AG09309 (cell line): ENCODE measurements at places on chromosomes 3 and 15.

- no peak for DNase-seq
These were observed 46.8 kb upstream of the NSMCE3 start for GRCh38 chr15:29316422-29316821.

DNA sequence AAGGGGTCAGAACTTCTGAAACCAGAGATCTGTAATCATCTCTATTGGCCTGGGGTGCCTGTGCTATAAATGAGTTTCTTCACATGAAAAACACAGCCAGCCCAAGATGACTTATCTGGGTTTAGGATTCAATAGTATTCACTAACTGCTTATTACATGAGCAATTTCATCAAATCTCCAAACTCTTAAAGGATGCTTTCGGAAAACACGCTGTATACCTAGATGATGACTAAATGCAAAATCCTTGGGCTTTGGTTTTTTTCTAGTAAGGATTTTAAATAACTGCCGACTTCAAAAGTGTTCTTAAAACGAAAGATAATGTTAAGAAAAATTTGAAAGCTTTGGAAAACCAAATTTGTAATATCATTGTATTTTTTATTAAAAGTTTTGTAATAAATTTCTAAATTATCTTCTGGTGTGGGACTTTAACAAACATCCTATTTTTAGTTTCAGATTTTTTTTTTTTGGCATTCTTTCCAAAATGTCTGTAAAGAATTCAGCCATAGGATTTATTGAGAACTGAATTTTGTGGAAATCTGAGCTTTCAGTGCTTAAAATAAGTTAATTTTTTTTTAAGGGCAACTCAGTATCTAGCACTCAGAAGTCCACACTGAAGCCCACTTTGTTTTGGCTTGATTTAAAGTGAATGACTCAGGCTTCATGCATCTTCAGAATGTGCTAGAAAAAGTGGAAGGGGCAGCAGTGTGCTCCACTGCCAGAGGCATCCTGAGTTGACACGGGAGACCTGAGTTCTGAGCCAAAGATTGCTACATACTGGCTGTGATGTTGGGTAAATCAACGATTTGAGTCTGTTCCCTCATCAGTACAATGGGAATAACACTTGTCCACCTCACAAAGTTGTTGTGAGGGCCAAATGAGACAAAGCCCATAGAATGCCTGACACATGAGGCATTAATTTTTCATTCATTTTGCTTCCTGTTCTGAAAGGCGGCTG, 18.7 kb downstream of the TMEM43 start:
- peak; percentile 87 for DNase-seq

DNA sequence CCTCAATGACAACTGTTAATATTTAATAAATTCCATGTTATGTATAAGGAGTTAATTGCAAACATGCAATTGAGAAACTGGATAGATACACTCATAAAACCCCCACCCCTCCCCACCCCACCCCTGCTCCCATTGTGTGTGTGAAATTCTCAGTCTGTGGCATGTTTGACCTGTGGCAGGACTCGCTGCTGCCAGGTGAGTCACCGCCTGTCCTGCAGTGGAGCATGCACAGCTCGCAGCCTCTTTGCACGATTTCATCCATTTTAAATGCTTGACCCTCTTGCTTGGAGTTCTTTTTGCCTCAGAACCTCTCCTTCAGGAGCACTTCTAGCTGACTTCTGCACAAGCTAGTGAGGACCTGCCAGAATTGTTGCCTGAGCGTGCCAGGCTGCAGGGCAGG, 5.3 kb upstream of the APEH start:
- no peak for DNase-seq

- DNase-seq, result no peak
These were observed 188.9 kb upstream of the MEIS2 start for GRCh38 chr15:37289109-37289765.

- DNase-seq, result no peak
These were observed 2.7 kb downstream of the RBM6 start for GRCh38 chr3:49942651-49943050.

- no peak for DNase-seq
These were observed 12.5 kb upstream of the CSPG4 start for GRCh38 chr15:75725006-75725718.

GRCh38 chr3:56810577-56811545, 9.1 kb upstream of the ARHGEF3 start:
- DNase-seq, result no peak

DNA sequence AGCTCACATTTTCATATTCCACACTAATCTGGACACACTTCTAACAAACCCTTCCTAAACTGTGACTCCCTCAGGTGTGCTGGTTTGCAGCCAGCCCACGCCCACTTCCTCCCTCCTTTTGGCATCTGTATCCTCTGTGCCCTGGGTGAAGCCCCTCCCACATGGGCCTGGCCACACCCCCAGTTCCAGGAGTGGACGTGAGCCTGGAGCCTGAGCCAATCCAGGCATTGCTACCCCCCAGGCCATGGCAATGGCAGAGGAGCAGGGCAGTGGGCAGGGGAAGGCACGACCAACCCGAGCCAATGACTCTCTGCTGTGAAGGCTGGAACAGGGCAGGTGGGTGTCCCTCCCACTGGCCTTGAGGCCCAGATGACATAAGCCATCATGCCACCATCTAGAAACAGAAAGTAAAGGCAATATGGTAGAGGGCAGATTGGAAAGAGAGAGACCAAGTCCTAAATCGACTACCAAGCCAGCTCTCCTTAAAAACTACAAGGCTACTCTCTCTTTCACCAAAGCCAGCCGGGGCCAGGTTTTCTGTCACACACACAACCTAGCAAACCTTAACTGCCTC, 18.6 kb downstream of the FAM174B start:
- DNase-seq, result no peak

GRCh38 chr3:154552338-154552737, 122.3 kb upstream of the GPR149 start:
- DNase-seq, result no peak

- DNase-seq, result no peak
These were observed 523.4 kb downstream of the CADM2 start for GRCh38 chr3:85482213-85482490.

GRCh38 chr15:87713475-87713879, 543.1 kb downstream of the NTRK3 start:
- no peak for DNase-seq

- DNase-seq, result no peak
These were observed 11.9 kb downstream of the WDR72 start for GRCh38 chr15:53747501-53748068.

- peak; percentile 23 for DNase-seq
These were observed 187.9 kb downstream of the OPA1 start for GRCh38 chr3:193780810-193781478.

- no peak for DNase-seq
These were observed 153.8 kb upstream of the TSC22D2 start for GRCh38 chr3:150254309-150254708.

DNA sequence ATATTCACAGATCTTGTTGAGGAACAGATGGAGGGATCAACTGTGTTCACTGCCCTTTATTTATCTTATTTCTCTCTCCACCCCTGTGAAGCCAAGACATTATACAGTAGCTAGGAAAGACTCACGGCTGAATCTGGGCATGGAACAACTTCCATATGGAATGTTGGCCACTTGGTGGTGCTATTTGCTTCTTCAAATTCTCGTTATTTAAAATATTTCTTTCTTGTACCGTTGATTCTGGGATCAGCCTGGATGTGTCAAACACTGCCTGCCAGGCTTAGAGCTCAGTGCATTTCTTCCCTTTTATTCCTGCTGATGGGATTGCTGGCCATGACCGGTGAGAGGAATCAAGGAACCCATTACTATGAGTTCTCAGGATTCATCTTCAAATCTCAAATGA, 17.5 kb upstream of the GASK1A start:
- peak; percentile 14 for DNase-seq

GRCh38 chr3:162960269-162960668, 1463.7 kb downstream of the OTOL1 start:
- no peak for DNase-seq

GRCh38 chr3:10450494-10451440, 54.6 kb downstream of the ATP2B2 start:
- no peak for DNase-seq

DNA sequence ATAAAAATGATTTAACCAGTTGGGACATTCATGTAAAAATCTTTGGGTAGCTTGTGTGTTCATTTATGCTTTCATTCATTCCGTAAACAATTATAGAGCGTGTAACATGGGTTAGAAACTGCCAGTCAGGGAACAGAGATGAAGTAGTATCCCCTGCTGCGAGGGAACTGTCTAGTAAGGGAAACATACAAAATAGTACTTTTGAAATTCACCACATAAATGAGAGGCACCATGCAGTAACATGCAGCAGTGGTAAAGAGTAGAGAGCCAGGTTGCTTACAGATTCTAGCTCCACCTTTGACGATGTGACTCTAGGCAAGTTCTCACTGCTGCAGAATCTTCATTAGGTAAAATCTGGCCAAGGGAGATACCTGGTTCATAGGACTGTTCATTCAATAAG, 938 bp downstream of the DZIP3 start:
- no peak for DNase-seq

DNA sequence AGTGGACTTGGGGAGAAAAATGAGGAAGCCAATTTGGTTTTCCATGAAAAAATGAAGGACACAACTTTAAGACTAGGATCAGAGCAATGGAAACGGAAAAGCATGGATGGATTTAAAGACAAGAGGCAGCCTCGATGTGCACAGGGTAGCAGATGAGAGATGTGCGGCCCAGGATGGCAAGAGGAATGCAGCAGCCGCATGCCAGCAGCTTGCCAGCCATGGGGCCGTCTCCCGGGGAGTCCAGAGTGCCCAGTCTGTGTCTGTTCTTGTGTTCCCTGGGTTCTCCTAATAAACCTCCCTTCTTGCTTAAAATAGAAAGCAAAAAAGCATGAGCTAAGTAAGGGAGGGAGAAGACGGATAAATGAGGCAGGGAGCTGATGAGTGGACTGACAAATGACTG, 68.0 kb upstream of the IQSEC1 start:
- DNase-seq, result no peak

DNA sequence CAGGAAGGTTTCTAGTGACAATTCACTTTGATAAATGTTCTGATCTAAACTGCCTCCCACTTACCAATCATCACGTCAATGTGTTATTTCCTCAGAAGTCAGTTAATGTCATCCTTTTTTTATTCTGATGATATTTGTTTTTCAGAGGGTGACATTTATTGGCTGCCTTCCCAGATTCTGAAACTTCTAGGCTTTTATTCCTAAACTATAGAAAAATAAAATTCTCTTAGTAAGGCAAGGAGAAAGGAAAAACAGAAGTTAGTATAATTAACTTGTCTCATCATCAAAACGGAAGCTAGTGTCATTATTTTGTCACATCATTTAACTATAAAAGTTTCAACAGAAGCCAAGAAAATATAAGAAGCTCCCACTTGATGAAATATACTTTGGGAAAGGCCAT, 100.0 kb upstream of the C3orf80 start:
- DNase-seq, result no peak

DNA sequence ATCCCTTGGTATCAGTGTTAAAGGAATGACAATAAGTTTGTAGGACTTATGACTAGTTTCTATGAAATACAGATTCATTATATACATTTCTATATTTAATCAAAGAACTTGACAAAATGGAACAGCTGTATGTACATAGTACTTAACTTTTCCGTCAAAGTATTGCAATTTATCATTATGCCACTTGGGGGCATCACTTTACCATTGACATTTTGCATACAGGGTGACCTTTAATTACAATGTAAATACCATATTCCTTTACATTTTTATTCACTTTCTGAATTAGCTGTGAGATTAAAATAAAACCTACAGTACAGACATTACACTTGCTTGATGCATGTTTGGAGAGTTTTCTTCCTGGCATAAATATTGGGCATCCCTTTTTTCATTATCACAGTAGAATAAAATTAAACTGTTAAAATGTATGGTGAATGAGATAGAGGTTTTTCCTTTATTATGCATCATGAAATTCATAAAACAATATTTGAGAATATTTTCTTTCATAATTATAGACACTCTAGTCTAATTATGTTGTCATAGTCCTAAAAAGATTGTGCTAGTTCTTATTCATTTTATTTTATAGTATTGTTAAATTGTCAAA, 6.9 kb downstream of the NEK11 start:
- no peak for DNase-seq

DNA sequence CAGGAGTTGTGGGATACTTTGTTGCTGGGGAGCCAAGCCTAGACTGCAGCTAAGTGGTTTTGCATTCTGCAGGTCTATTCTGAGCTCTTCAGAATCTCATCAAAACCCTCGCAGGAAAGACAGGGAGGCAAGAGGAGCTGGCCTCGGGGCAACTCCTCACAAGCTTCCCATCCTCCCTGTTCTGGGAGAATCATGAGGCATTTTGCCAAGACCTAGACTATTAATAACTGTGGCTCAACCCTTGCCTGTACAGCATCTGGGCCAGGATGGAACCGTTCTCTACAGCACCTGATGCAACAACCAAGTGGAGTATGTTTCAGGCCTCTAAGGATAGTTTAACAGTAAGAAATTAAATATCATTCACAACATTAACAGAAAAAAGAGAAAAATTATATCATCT, 20.2 kb upstream of the SLC6A20 start:
- DNase-seq, result no peak

DNA sequence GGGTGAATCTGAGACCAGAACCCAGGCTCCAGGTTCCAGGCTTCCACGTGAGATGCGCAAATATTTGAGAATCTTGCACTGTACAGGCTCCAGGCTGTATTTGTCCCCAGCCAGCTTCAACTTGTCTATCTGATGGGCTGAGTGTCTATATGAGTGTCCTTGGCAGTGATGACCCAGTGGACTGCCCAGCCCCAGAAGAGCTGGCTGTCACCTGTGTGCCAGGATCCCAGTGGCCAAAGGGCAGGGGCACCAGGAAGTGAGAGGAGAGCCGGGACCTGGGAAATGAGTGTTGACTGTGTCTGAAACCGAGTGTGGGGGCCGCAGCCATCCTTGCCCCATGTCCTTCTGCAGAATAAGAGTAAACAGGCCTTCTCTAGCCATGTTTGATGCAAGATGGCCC, 10.4 kb downstream of the FAH start:
- DNase-seq, result no peak

DNA sequence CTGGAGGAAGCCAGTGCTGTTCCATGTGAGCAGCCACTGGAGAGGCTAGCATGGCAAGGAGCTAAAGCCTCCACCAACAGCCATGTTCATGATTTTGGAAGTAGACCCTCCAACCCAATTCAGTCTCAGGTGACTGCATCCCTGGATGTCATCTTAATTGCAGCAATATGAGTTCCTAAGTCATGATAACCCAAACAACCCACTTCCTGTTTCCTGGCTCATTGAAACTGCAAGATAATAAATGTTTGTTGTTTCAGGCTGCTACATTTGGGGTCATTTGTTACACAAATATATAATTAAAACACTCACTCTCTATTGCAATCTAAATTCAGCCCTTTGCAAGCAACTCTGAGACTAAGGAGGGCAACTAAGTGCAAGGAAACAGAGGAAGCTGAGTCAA, 62.4 kb upstream of the SLC24A5 start:
- no peak for DNase-seq

DNA sequence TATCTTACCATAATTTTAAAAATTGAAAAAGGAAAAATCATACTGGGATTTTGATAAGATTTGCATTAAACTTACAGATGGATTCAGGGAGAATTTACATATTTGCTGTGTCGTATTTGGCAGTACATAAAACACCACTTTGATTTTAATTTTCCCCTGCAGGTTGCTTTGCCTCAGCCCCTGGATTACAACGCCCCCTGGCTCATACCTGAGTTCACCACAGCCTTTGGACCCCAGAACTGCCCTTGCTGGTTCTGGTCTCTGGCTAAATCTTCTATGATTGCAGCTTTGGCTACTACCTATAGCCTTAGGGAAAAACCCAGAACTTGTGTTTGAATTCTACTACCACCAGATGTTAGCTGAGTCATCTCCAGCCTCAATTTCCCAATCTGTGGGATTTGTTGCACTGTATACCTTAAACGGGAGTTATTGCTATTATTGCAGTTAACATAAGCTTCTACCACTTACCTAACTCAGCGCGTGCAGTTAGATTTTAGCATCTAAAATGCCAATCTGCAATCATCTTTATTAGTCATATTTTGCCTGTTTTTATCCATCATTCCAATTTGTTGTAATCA, 315.7 kb upstream of the GADL1 start:
- no peak for DNase-seq
